ENCODE measurements at places on chromosomes 7 and 10. TPM values are rescaled to one million over a fixed set of nuclear protein-coding genes. Genes with fewer than 3 reads are reported as not detected.

- peak; percentile 97 for DNase-seq
Observed at GRCh38 chr7:12162415-12163113, 48.5 kb upstream of the TMEM106B start.

- DNase-seq, result no peak
Observed at GRCh38 chr10:55274367-55274766, 473.3 kb upstream of the PCDH15 start.

GRCh38 chr7:40676221-40676620 is 541.4 kb downstream of the SUGCT start:
- DNase-seq, result no peak

DNA sequence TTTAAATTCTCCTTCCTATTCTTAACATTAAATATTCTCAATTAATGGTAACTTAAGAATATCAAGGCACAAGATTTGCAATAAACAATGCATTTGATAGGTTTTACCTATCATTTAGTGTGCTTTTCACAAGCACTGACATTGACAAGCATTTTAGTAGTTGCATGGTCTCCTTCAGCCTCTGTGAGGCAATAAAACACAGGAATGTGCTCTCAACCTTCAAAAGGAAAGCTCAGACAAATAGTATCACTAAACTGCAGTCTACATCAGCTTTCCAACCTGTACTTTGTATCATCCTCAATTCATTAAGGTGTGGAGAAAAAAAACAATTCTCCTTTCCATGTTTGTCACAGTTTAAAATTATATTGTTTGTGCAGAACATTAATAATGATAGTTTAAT is 51.1 kb upstream of the TSPAN13 start:
- no peak for DNase-seq

- no peak for DNase-seq
Observed at GRCh38 chr7:107090457-107090856, 46.0 kb downstream of the PRKAR2B start.

GRCh38 chr7:37550872-37551271 is 102.2 kb upstream of the ELMO1 start:
- no peak for DNase-seq

DNA sequence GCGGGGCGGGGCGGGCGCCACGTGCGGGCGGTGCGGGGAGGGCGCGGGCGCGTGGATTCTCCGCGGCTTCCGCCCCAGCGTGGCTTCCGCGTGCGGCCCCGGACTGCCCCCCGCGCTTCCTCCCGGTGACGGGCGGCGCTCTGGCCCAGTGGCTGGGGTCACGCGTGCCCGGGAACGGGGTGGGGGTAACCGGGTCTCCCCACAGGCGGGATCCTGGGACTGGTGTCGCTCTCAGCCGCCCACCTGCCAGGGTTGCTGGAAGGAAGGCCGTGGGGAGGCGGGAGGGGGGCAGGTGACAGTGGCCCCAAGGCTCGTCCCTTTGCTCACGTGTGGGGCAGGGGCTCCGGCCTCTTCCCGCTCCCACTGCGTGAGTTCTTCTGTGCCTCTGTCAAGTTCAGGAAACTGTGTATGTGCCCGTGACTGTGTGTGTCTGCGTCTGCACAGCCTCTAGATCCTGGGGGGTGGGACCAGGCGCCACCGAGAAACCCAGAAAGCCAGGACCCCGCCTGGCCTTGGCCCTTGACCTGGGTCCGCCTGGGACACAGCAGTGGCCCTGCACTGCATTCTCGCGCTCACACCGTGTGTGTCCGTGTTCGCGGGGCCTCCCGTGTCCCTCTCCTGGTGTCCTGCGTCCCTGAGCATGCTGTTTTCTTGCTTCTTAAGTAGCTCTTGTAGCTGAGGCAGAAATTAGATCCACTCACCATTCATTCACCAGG is 919 bp downstream of the MAFK start:
- DNase-seq, result no peak

SLC26A3 gene
- total RNA-seq, result not detected

TCERG1L gene
- total RNA-seq, result 1.9 TPM

All from astrocyte (in vitro differentiated cells and primary cell).